Stimulated activated CD8-positive, alpha-beta memory T cell treated with anti-CD3 and anti-CD28 coated beads, Interleukin-4, amount 100 ng/mL, for 1 hour (primary cell): ENCODE measurements at places on chromosomes 5 and 9.

- DNase-seq, result no peak
Observed at GRCh38 chr9:37984278-37984671, 80.3 kb upstream of the SLC25A51 start.

GRCh38 chr9:127732444-127732843, 2.6 kb downstream of the TOR2A start:
- no peak for DNase-seq

GRCh38 chr9:130340011-130340410, 74.5 kb downstream of the HMCN2 start:
- no peak for DNase-seq

GRCh38 chr5:139670369-139671095, 22.4 kb downstream of the CXXC5 start:
- DNase-seq, result no peak

DNA sequence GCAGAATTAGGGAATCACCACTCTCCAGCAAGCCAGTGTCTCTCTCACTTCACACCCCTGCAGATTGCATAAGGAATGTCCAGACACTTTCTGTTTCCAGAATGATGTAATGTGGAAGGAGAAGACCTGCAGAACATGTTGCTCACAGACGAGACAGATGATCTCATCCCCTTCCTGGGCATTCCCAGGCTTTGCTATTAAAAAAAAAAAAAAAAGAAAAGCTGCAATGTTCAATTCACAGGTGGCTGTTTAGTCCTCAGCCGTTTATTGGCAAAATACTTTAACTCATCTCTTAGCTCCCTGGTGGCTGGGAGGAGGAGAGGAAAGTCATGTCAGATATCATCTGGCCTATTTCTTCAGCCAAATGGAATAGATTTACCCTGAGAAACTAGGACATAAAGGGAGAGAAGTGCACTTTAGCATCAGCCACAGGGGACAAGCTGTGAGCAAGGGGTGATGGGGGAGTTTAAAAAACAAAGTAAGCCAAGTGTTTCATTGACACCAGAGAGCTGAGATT, 95.9 kb upstream of the TNC start:
- DNase-seq, result no peak

DNA sequence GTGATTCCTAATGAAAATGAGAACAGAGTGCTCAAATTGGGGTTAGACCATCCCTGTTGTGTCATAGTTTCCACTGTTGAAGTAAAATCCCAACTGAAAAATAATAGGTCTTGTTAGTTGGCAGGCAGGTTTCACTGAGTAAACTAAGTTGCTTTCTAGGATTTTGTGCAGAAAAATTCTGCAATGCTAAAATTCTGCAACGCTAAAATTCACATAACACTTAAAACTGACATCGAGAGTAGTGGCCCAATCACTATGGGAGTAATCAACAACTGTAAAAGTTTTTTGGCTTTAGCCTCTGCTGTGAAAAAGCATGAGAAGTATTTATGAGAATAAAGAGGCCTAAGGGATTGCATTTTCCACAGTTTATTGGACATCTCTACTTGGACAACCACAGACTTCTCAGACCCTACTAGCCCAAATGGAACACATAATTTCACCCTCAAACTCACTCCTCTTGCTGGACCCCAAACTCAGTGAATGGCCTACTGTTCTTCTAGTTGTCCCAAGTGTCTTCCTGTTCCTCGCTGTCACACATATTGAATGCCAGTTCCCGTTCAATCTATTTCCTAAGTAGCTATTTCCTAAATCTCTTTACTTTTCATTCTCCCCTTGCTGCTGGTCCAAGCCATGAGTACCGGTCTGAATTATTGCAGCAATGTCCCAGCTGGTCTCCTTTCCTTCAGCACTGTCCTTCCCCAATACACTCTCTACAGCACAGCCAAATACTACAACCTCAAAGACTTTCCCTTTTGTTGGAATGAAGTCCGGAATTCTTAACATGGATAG, 355.4 kb downstream of the PDE4D start:
- DNase-seq, result no peak

DNA sequence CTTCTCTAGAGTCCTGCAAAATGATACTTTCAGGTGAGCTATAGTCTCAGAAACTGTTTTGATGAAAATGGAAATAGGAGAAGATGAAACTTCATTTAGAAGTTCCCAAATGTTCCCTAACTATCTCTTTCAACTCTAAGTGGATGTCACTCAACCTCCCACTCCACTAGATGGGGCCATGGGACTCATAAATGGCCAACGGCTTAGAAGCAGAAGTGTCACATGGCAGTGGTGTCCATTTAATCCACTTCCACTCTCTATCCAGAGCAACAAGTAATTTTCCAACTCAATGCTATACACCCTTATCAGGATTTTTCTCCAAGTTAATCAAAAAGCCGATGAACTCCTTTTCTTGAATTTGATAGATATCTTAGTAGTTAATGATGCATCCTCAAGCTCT, 295.7 kb downstream of the EDIL3 start:
- DNase-seq, result no peak

GRCh38 chr5:96149546-96149945, 187.9 kb upstream of the ELL2 start:
- DNase-seq, result no peak

DNA sequence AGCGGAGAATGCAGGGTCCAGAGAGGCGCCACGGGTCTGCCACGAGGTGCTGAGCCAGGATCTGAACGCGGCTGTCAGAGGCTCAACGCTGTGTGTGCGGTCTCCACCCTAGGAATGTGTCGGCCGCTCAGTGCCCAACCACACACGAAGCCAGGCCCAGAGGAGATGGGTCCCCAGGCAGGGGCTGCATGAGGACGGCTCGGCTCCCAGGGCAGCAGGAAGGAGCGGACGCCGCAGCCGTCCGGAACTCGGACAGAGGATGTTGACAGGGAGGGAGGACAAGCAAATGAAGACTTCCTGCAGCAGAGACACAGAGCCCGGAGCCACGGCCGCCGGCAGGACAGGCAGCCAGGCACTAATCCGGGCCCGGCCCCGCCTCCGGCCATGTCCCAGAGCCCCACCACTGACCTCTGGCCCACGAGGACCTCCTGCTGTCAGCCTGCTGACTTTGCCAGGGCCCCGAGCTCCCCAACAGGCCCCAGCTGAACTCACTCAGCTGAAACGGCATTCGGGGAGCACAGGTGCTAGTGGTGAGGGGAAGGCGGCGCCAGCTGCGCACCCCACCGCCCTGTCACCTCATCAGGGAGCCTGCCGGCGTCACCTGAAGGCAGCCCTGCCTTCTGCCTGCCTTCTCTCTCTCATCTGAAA, 12.7 kb downstream of the VAV2 start:
- DNase-seq, result no peak

GRCh38 chr5:125559296-125559695, 812.9 kb upstream of the ZNF608 start:
- no peak for DNase-seq

- no peak for DNase-seq
Observed at GRCh38 chr5:119385536-119386128, 29.8 kb downstream of the TNFAIP8 start.

GRCh38 chr9:87551772-87552217, 54.1 kb downstream of the DAPK1 start:
- DNase-seq, result no peak

- no peak for DNase-seq
Observed at GRCh38 chr5:157734436-157734835, 3.2 kb downstream of the THG1L start.

DNA sequence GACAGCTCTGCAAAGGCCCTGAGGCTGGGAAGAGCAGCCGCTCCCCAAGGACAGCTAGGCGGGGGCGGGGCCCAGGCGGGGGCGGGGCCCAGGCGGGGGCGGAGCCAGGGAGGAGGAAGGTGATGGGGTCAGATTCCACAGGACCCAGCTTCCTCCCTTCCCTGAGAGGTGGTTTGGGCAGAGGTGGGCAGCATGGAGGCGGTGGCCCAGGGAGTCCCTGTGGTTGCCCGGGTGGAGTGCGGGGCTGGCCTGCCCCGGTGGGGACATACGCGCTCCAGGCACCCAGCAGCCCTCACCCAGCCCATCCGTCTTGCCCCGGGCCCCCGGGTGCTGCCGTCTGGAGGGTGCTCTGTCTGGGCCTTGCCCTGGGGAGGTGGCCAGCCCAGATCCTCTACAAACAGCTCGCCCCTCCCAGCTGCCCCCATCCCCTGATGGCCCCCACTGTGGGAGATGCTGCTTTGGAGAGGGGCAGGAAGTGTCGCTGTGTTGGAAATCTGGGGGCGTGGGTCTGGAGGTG, 11.0 kb upstream of the RNU6ATAC start:
- no peak for DNase-seq

- DNase-seq, result no peak
Observed at GRCh38 chr9:18596920-18597319, 123.0 kb downstream of the ADAMTSL1 start.

GRCh38 chr9:133952598-133953550, 39.2 kb downstream of the VAV2 start:
- DNase-seq, result no peak

- no peak for DNase-seq
Observed at GRCh38 chr5:73783828-73784227, 157.8 kb downstream of the ARHGEF28 start.

GRCh38 chr5:52727576-52727975, 60.1 kb upstream of the ITGA1 start:
- no peak for DNase-seq
